ENCODE measurements at places on chromosomes 5 and 9.

GRCh38 chr9:109972026-109972882, 192.3 kb downstream of the PALM2AKAP2 start:
- DNase-seq, result peak; percentile 56

DNA sequence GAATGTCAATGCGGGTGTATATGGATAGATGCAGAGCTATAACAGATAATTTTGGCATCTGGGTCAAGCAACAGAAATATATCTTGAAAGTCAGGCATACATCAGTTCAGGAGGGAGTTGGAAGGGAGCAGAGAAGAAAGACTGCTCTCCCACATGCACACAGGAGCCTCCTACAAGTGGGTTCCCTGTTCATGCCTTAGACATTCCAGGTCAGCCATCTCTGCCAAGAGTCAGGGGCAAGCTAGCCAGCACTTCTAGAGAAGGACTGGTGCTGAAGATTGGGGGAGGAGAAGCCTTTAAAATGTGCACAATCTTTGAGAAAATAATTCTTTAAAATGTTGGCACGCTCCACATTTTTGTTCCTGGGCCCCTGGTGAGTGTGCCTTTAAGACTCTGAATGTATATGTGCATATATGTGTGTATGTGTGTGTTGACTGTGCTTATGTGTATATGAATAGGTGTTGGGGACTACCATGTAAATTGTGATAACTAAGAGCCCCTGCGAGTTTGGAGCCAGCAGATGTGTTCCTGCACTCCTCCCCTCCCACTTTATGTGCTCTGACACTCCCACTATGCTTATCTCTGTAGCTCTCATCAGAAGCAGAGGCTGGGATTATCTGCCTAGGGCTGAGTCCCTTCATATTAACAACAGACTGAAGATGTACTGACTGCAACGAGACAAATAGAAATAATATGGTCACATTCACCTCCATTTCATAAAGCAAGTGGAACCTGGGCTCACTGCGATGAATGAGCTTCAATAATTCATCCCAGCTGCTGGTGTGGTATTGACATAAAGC, 21.5 kb upstream of the DELE1 start:
- DNase-seq, result no peak

DNA sequence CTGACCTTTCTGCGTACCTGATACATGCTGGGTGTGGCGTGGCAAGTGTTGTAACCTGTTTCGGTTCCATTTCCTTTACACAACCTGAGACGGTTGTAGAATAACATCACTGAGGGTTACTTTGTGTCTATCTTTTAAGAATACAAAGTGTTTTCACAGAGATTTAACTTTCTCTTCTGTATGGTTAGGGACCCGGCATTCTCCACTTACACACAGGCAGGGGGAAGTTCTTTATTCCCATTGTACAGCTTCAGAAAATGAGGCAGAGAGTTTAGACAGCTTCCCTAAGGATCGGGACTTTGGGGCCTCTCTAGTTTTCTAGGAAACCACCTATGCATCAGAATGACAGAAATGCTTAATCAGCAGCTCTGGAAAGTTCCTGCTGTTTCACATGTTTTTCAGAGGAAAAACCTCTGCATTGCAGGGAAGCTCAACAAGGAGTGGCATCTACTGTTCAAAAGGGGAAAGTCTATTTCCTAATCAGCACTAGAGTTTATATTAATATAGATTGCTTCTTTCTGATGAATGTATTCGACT, 41.3 kb downstream of the CAST start:
- DNase-seq, result peak; percentile 36

DNA sequence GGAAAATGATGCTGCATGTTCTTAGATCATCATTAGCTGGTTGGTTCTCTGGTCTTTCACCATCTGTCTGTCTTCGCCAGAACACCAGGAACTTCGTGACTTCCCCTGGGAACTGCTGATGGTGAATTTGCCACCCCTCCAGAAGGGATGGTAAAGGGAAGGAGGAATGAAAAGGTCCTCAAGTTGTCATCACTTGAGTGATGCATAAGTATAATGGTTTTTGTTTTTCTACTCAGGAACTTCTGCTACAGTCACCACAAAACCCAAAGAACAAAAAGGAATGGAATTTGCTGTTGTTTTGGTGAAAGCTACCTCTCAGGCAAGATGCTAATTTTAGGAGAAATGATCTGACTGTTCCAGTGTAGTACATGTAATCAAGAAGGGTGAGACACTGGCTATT, 328.4 kb downstream of the ARHGEF28 start:
- no peak for DNase-seq

GRCh38 chr5:173880306-173880985, 7.7 kb upstream of the CPEB4 start:
- no peak for DNase-seq

DNA sequence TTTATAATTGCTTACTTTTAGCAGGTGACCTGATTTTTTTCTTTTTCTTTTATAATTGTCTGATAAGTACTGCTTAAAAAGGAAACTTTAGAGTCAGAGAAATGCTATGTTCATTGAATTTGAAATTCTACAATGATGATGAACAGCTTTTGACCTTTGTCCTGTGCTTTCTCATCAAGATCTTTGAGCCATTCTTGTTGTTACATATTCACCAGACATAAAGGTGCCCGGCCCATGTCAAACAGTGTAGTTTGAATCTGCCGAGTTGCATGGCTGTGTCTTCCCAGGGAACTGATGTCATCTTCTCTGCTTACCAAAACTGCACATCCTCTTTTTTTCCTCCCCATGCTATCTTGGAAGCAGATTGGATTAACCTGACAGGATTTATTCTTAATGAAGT, 163.6 kb downstream of the LRRC70 start:
- DNase-seq, result no peak

DNA sequence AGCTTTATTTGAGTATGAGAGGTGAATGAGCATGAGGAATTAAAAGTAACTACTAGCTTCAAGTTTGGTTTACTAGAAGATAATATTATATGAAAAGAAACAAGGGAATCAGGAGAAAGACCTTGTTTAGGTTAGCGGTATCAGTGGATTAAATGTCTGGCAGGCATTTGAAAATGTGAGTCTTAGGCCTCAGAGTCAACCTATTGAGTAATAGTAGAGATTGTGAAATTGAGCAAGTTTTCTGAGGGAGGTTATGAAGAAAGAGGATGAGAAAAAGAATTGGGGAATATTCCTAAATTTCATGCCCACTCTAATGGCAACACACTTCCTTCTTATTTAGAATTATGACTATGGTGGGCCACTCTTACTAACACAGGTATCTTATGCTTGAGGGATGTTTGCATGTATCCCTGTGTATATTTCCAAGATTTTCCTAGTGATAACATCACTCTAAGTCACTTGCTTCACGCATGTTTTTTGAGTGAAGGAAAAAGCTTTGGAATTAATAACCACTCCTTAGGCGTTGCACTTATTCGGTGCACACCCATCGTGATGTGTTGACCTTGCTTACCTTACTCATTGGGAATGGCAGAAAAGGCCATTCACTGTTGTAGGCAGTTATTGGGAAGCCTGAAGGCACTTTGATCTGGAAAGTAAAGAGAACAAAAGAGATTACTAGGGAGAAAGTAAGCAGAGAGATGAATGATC, 8.2 kb upstream of the ELL2 start:
- no peak for DNase-seq

GRCh38 chr5:5978501-5979376, 399.6 kb downstream of the MED10 start:
- no peak for DNase-seq

DNA sequence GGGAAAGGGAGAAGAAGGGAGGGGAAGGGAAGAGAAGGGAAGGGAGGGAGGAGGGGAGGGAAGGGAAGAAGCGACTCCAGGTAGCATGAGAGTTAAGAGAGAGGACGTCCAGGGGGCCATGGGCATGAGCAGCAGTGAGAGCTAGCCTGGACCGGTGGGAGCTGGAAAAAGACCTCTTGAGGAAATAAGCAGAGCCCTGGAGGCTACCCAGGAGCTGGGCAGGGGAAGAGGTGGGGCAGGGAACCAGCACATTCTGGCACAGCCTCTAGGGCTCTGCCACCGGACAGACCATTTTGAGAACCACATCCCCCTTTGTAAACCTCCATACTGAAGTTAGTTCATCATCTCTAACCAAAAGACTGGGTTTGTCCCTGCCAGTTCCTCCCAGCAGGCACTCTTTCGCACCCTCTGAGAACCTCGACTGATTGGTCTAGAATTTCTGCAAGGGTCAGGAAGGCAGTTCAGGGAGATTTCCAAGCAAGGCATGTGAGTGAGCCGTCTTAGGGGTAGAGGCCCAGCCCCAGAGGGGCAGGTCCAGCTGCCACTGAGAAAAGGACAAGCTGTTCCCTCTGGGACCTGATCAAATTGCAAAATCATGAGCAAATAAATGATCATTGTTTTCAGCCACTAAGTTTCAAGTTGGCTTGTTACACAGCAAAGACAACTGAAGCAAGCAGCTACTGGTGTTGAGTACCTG, 11.6 kb downstream of the NAIF1 start:
- DNase-seq, result no peak

- DNase-seq, result no peak
These were observed 7.2 kb downstream of the TOR1A start for GRCh38 chr9:129816501-129817435.

GRCh38 chr5:31811210-31811609, 172.3 kb downstream of the PDZD2 start:
- DNase-seq, result no peak

- peak; percentile 19 for DNase-seq
These were observed 66.8 kb downstream of the FBXL7 start for GRCh38 chr5:15566789-15567188.

DNA sequence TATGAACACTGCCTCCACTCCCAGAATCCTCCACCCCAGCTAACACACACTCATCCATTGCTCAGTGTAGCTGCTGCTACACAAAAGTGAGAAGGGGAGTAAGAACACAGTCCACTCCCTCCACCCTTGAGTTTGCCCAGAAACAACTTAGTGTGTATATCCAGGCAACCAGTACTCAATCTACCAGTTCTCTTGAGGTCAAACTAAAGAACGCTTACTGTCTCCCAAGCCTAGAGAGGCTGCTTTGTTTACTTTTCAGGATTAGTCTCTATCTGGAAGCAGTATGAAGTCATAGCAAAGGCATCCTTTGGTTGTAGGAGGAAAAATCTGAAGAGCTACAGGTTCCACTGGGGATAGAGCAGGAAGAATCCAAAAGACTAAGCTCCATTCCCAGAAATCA, 296.3 kb downstream of the KCNN2 start:
- DNase-seq, result no peak

GRCh38 chr5:143002459-143003327, 232.5 kb downstream of the ARHGAP26 start:
- peak; percentile 54 for DNase-seq

- DNase-seq, result no peak
These were observed 128.3 kb downstream of the SLF1 start for GRCh38 chr5:94746731-94747124.

DNA sequence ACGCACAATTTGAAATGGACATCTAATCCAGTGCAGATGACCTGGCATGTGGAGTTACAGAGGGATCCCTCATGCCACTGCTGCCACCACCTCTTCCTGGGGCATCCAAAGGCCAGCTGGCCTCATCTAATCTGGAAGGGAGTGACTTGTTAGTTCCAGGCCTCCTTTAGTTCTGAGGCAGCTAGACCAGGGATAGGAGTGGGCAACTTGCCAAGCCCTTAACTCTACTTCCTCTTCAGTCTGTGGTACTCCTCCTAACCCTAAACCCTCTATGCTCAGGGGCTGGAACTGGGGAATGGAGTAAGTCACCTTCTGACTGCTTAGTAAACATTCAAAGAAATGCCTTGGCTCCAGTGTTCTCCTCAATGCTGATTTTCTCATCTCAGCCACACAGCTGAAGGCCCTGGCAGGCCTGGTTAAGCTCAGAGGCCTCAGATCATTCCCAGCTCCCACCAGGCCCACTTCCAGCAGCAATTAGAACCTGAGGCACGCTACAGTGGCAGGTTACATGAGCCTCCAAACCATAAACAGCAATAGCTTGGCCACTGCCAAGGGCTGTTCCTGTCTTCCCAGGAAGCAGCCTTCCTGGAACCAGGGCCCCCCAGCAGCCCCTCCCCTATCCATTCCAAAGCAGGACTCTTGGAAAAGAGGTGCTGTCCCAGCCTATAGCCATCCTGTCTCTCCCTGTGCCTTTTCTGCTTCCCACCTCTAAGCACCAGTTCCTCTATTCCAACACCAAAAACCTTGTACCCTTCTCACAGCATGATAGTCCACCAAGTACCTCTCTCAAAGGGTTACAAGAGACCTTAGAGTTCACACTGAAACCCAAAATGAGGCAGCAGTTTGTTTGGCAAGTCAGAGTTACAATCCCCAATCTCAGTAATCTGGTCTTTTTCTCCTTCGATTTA, 2.0 kb downstream of the EIF4EBP3 start:
- DNase-seq, result peak; percentile 43

DNA sequence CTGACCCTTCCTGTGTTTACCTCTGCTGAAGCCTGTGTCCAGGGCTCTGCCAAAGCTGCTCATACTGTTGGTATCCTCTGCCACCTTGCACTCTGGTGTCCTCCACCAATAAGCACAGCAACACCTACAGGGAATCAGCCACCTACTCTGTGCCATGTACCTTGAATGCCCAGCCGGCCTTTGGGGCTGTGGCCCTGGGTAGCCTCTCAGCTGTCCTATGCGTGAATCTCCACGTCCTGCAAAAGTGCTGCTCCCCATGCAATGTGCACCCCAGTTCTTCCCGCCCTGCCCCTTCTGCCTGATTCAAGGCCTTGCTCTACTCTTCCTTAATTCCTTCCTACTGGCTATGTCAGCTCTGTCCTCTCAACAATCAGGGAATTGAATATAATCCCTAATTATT, 506.5 kb downstream of the ARHGEF28 start:
- DNase-seq, result no peak

- DNase-seq, result no peak
These were observed 204.2 kb upstream of the KLF4 start for GRCh38 chr9:107693625-107694326.

DNA sequence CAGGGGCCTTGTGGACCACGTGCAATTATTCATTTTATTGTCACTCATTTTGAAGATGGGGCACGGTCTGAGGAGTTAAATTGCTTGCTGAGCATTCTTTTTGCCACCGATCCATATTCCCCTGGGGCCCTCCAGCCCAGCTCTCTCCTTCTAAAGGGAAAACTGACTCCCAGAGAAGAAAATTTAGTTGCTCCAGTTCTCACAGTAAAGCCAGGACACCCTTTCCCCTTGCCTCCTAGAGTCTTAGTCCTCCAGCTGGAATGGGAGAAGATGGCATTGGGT, 1.0 kb upstream of the PANK3 start:
- no peak for DNase-seq

GRCh38 chr5:168603746-168604145, 24.6 kb upstream of the PANK3 start:
- no peak for DNase-seq

GRCh38 chr9:105475302-105475701, 27.5 kb downstream of the FSD1L start:
- DNase-seq, result peak; percentile 61

GRCh38 chr5:99272576-99272975, 343.8 kb upstream of the CHD1 start:
- DNase-seq, result no peak

- DNase-seq, result no peak
These were observed 308.1 kb downstream of the ARHGAP26 start for GRCh38 chr5:143078313-143078712.

GRCh38 chr9:94068257-94068656, 16.0 kb upstream of the PTPDC1 start:
- no peak for DNase-seq
